ENCODE measurements at places on chromosomes 13 and 19.

DNA sequence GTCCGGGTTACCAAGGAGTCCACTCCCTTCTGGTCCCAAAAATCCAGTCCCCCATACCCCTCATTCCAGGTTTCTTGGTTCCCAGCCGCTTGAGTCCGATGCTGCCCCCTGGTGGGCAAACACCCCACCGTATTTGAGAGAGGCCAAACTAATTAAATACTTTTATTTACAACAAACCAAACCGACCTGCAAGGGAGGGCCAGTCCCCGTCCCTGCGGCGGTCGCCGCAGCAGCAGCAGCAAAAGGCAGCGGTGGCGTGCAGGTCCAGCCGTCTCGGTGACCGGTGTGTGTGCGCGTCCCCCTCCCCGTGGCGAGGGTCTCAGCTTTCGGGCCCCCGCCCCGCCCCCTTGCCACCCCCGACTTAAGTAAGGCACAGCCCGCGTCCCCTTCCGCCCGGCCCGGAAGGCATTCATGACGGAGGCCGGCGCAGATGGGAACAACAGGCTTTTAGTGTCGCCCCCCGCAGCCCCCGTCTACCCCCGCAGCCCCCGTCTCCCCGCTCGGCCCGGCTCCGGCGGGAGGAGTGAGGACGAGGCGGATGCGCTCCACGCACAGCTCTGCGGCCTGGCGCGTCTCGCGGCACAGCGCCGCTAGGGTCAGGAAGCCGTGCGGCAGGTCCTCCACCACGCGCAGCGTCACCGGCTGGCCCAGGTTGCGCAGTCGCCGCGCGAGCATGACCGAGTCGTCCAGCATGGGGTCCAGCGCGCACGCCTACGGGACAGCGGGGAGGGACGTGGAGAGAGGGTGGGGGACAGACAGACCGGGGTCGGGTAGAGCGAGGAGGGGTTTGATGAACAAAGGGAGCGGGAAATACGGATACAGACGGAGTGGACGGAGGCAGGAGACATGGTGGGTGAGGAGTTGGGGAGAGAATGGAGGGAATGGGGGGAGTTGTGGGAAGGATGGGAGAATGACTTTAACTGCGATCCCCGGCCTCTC, 11.5 kb upstream of the CNFN start:
- DNase-seq: no peak

- DNase-seq: no peak
Measured at GRCh38 chr13:48568370-48569103, 35.7 kb upstream of the RCBTB2 start.

GRCh38 chr13:45364876-45365557, 24.0 kb upstream of the TPT1 start:
- DNase-seq: no peak

DNA sequence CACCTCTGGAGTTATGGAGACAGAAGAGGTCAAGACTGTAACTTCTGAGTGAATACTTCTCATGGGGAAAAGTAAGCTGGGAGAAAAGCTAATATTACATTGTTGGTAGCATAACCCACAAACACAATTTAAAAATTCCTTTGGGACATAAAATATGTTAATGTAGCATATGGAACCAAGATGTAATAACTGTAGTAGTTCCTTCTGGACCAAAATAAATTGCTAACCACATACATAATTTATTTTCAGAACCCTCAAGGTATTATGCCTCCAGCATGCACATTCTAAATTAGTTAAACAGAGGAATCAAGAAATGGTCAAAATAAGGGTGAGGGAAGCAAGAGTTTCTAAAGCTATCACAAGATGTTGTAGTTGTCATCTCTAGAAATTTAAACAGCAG, 4.8 kb upstream of the RNF17 start:
- no peak for DNase-seq

DNA sequence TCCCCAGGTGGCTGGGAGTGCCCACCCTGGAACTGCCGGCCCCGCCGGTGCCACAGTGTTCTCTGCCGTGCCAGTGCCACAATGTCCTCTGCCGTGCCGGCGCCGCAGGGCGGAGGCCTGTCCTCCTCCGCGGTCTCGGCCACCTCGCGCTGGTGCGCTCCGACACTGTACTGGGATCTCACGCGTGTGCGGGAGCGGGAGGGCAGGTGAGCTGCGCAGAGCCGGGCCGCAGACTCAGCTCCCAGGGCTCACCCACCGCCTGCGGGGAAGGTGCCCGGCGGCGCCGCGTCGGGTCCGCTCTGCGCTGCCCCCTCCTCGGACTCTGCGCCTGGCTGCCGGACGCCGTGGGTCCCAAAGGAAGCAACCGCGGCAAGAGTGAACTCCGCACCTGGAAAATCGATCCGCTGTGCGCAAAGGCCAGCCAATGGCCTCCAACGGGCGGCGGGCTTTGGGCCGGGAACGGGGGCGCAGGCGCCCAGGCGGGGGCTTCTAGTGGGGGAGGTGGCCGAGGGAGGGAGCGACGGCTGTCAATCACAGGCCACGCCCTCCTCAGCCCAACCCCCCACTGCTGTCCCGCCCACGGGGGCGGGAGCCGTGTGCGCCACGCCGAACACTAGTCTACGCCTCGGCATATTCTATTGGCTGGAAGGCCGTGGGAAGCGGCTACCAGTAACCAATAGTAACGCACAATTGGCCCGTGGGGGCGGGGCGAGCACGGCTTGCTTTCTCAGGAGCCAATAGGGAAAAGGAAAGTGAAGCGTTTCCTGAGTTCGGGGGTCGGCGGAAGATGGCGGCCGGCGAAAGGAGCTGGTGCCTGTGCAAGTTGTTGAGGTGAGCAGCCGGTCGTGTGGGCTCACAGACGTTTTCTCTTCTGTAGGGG, at the start of gene ALG11:
Gene ALG11, plus strand, starts transcription at position 767 of the 880 bp plus-strand sequence. Its CDS starts 21 bp downstream, at position 788.
- DNase-seq: peak; percentile 96

GRCh38 chr13:50668049-50668448, 175.4 kb downstream of the DLEU7 start:
- DNase-seq: no peak

- no peak for DNase-seq
Measured at GRCh38 chr13:41543664-41544300, 86.4 kb downstream of the RGCC start.

DNA sequence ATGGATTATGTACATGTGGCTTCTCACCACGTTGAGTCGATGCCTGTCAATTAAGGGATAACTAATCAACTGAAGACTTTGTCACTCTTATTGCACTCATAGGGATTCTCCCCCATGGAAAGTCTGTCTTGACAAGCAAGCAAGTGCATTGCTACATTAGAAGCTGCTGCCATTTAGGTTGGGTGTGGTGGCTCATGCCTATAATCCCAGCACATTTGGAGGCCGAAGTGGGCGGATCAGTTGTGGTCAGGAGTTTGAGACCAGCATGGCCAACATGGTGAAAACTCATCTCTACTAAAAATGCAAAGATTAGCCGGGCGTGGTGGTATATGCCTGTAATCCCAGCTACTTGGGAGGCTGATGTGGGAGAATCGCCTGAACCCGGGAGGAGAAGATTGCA, 18.3 kb upstream of the ZNF846 start:
- DNase-seq: no peak

GRCh38 chr19:13689085-13689484, 75.2 kb upstream of the MRI1 start:
- no peak for DNase-seq

- no peak for DNase-seq
Measured at GRCh38 chr19:12666265-12667048, at the start of the genes MAN2B1 and WDR83. MAN2B1 (minus strand) TSS chr19:12666742; CDS start chr19:12666701, 41 bp downstream. WDR83 (plus strand) TSS chr19:12666807; CDS start chr19:12669791, 2,984 bp downstream.

DNA sequence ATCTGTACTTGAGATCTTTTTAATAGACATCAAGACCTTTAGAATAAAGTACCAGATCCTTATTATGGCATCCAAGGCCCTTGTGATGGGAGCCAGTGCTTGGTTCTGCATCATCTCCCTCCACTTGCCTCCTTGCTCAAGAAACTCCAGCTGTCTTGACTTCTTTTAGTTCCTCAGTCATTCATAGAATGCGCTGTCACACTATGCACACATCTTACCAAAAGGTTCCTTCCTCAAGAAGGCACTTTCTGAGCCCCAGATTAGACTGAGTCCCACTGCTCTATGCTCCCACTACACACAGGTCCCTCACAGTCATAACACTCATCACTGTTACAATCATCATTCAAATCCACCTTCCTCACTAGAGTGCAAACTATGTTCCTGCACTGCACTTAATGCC, 57.8 kb upstream of the ITM2B start:
- DNase-seq: no peak

GRCh38 chr19:5984600-5984999, 6.7 kb upstream of the RANBP3 start:
- no peak for DNase-seq

DNA sequence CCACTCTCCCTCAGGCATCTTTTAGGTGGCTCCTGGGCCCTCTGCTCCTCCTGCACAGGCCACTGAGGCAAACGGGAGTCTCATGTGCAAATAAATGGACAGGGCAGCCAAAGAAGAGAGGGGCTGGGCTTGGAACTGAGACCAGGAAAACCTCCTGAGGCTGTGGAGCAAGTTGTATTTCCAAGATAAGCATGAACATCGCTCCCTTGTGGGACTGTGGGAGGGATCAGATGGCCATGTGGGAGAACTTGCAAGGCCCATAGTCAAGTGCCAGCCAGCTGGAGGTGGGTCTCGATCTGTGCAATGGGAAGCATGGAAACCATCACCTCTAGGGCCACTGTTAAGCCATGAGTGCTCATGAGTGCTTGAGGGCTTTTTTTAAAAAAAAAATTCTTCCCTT, 24.9 kb downstream of the MED26 start:
- no peak for DNase-seq

DNA sequence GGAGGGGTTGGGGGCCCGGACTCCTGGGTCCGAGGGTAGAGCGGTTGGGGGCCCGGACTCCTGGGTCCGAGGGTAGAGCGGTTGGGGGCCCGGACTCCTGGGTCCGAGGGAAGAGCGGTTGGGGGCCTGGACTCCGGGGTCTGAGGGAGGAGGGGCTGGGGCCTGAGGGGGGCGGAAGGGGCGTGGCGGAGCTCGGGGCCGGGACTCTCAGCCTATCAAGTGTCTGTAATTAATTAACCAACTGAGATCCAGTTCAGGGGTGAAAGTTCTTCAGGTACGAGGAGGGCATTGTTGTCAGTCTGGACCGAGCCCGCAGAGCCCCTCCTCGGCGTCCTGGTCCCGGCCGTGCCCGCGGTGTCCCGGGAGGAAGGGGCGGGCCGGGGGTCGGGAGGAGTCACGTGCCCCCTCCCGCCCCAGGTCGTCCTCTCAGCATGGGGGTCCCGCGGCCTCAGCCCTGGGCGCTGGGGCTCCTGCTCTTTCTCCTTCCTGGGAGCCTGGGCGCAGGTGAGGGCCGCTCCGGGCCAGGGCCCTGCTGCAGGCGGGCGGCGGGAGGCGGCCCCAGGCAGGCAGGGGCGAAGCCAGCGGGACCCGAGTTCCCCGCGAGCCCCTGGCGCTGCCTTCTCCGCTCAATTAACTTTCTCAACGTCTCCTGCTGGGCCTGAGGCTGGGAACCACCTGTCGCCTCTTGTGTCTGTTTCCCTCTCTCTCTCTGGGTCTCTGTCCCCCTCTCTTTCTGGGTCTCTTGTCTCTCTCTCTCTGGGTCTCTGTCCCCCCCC, 697 bp downstream of the FCGRT start:
- DNase-seq: no peak

DNA sequence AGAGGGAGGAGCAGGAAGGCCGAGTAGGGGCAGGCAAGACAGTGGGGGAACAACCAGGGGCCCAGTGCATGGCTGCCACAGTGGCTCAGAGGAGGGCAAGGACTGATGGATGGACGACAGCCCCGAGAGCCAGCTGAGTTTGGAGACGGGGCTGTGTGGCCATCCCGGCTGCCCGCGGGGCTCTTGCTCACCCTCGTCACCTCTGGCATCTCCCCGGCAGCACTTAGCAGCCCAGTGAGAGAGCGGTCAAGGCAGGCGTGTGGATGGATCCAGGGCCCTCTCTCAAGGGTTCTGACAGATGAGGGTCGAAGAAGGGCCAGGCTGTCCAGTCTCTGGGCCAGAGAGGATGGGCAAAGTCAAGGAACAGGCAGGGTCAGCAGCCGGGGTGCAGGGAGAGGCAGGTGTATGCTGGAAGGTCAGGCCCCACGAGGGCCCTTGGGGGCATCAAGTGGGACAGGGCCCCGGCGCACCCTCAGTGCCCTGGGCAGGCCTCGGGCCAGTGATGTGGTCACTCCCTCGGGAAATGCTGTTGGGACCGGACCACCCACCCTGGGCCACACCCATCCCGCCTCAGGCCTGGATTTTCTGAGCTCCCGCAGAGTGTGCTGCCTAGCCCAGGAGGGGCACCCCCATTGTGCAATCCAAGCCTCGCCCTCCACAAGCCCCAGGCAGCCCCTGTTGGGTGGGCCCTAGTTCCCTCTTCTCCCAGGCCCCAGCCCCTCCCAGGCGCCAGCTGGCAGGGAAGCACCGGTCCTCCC, 56.4 kb upstream of the TPM4 start:
- no peak for DNase-seq

GRCh38 chr19:43934055-43934984, 762 bp downstream of the ZNF45 start:
- no peak for DNase-seq

DNA sequence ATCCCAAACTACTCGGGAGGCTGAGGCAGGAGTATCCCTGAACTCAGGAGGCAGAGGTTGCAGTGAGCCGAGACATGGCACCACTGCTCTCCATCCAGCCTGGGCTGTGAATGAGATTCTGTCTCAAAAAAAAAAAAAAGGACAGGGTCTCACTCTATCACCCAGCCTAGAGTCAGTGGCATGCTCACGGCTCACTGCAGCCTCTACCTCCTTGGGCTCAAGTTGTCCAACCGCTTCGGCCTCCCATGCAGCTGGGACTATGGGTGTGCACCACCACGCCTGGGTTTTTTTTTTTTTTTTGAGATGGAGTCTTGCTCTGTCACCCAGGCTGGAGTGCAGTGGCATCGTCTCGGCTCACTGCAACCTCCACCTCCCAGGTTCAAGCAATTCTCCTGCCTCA, 14.6 kb downstream of the MKNK2 start:
- DNase-seq: no peak

DNA sequence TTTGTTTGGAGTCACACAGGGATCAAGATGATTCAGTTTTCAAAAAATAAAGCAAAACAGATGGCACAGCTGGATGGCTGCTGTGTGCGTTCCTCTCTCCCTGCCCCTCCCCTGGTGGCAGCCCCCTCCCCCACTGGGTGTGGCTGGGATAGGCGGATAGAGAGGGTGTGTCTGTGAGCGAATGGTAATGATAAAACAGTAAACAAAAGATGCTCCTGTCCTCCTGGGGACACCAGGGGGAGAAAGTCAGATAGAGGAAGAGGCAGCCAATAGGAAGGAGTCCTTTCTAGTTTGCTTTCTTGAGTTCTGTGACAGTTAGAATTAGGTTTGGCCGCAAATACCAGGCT, 6.5 kb downstream of the TMEM255B start:
- DNase-seq: no peak

GRCh38 chr19:3474010-3474409, 6.3 kb downstream of the SMIM24 start:
- no peak for DNase-seq

DNA sequence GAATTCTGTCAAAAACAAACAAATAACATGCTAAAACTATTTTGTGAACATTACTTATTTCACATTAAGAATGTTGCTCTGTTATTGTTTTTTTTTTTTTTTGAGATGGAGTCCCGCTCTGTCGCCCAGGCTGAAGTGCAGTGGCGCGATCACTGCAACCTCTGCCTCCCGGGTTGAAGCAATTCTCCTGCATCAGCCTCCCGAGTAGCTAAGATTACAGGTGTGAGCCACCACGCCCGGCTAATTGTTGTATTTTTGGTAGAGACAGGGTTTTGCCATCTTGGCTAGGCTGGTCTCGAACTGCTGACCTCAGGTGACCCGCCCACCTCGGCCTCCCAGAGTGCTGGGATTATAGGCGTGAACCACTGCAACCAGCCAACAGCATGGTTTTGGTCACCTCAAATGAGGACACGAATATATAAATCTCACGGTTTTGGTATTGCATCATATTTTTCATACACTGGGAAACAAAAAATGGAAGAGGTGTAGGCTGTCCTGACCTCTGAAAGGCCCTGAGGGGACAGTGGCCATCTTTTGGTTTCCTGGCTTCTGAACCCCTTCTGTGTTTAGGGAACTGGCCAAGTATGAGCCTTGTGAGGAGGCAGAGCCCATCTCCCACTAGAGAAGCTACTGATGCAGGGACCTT, 25.5 kb downstream of the GPR42 start:
- no peak for DNase-seq

Measured in brain pericyte (primary cell).